ENCODE measurements at places on chromosomes 7 and 10. TPM values are rescaled to one million over a fixed set of nuclear protein-coding genes. Genes with fewer than 3 reads are reported as not detected.
A peak's percentile ranks its signal among the peaks of the same experiment; 100 is the strongest.

- H3K4me1 ChIP-seq = peaks cover 3% of the 10 kb centered on the region
- H3K4me3 ChIP-seq = no peak overlapping the region
- no peak overlapping the region for H3K27ac ChIP-seq
- H3K27me3 ChIP-seq = no peaks in the 10 kb centered on the region
- no peaks in the 10 kb centered on the region for H3K36me3 ChIP-seq
Observed at GRCh38 chr10:85175635-85176034, 847.2 kb downstream of the CCSER2 start.

DNA sequence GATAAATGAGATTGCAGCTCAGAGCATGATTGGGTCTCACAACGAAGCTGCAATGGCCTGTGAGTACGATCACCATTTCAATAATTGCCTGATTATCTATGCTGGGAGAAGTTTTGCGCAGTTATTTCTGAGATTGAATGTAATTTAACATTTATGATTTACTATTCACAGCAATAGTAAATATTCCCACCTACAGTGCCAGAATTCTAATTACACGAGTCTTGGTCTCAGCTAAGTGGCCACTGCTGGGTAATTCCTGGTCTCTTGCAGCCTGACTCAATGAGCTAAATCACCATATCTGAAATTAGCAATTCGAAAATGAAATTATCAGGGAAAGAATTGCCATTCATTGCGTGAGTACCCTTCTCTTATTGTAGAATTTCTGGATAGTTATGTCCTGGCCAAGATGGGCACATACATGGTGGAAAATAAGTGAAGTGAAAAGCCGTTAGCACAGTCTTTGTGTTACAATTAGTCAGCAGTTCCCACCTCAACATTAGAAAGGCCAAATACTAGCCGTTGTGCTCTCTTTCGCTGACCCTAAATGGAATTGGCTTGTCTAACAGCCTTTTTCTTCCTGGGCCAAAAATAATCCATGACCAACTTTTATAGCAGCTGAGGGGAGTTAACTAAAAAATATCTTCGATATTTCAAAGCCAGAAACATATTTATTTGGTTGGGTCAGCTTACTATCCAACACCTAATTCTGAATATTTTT is 681.0 kb upstream of the C7orf33 start:
- DNase-seq = no peak
- no peaks in the 10 kb centered on the region for H3K36me3 ChIP-seq
- H3K27ac ChIP-seq = no peak overlapping the region

DNA sequence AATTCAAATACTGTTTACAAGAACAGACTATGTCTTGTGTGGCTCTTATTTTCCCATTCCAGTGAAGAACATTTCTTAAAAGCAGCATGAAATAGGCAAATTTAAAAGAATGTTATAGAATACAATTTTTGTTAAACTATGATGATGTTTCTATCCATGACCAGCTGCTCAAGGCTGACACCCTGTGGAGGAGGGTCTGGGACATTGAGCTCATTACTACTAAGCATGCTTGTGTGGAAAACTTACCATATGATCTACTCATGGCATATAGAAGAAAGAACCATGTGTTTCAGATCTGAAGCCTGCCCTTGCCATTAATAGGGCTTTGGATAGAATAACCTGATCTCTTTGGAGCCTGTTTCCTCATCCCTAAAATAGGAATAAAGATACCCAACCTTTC is 125.0 kb downstream of the FOXP2 start:
- H3K4me3 ChIP-seq = no peak overlapping the region
- H3K27me3 ChIP-seq = no peaks in the 10 kb centered on the region
- no peaks in the 10 kb centered on the region for H3K36me3 ChIP-seq
- H3K4me1 ChIP-seq = no peaks in the 10 kb centered on the region

GRCh38 chr7:41145656-41146055 is 557.2 kb downstream of the INHBA start:
- H3K27ac ChIP-seq = no peak overlapping the region
- H3K4me3 ChIP-seq = no peak overlapping the region
- DNase-seq = no peak
- H3K36me3 ChIP-seq = no peaks in the 10 kb centered on the region
- H3K27me3 ChIP-seq = no peaks in the 10 kb centered on the region

GRCh38 chr7:25117226-25118047 is 7.6 kb downstream of the CYCS start:
- H3K27me3 ChIP-seq = no peaks in the 10 kb centered on the region
- peaks cover 31% of the 10 kb centered on the region for H3K36me3 ChIP-seq
- no peaks in the 10 kb centered on the region for H3K4me1 ChIP-seq
- DNase-seq = no peak
- H3K4me3 ChIP-seq = no peak overlapping the region

DNA sequence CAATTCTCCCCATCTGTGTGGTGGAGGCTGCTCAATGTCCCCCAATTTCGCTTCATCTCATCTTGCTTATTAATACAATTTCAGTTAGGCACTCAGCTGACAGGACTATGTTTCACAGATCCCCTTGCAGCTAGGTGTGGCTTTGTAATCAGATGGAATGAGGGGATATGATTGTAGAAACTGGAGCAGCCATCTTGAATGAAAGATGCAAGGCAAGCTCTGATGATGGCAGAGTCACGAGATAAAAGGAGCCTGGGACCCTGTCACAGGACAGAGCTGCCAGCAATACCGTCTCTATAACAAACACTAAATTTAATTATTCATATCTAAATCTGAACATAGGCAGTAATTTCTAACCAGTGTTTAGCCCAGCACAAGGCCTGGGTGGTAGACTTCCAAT is 991 bp upstream of the DLD start:
- no peak for DNase-seq
- H3K27ac ChIP-seq = peak overlapping the region; percentile 90
- no peaks in the 10 kb centered on the region for H3K27me3 ChIP-seq
- H3K36me3 ChIP-seq = no peaks in the 10 kb centered on the region

The VWA2 gene
- total RNA-seq = 9.9 TPM

The HTRA1 gene
- 38.5 TPM for total RNA-seq

The SEMA3C gene
- 30.7 TPM for total RNA-seq

The SPACDR gene
- total RNA-seq = not detected

The AGR2 gene
- 126 TPM for total RNA-seq

All from upper lobe of left lung (tissue), 6 donors.